ENCODE measurements at places on chromosomes 16 and 17.

- no peak for DNase-seq
Measured at GRCh38 chr16:79188739-79189122, 411.8 kb downstream of the MAF start.

DNA sequence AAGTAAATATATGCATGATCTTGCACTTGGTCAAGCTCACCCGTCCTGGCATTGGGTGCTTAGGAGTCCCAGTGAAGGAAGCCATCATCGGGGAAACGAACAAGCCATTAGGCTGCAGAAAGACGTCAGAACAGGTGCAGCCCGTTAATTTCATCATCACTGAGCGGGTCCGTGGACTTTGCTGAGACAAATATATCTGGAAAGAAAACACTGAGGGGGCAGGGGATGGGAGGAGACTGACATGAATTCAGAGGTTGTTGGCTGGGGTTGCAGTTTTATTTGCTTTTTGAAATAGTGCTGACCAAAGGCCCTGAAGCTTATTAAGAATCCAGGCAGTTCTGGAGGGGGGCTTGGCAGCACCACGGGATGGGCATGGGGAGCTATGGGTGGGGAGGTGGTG, 207.2 kb downstream of the ENGASE start:
- DNase-seq, result no peak

DNA sequence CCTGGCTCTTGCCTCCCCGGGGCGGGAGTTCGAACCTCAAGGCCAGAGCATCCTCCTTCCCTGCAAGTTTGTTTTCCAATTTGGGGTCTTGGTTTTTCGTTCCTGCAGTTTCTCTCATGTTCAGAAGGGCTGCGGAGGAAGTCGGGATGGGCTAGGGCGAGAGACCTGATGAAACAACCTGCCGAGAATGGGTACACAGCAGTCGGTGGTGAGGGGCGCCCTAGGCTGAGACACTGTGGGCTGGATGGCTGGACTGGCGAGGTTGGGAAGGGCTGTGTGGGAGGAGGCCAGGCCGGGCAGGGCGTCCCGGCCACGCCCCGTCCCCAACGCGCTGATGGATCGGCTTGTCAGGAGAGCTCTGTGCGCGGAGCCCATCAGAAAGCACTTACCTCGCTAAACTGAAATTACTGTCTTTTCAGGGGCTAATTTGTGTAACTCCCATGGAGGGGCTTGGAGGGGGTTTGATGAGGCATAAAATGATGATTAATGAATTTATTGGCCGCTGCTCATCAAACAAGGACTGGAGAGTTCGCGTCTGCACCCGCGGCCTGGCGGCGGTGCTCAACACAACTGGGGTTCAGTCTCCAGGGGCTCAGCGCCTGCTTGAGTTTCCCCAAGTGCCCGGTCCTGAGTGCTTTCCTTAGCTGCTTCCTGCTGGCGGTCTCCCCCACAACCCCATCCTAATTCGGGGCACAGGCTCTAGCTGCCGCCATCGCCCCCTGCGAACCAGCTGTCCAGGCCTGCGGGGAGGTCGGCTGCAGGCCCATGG, 9.0 kb downstream of the IRX5 start:
- no peak for DNase-seq

DNA sequence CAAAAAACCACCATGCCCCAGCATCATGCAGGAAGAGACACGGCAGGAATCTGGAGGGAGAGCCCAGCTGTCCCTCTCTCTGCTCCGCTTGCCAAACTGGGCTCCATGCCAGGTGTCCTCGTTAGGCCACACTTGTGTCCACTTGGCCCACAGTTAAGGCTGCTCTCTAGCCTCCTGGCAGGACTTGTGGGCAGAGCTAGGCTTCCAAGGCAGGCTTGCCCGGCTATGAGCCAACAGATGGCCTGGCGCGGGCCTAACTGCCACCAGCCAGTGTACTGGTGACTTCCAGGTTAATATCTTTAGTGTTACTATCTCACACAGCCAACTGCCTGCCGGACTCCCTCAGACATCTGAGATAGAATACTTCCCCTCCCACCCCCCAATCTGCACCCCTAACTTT, 10.6 kb downstream of the ATP6V0D1 start:
- DNase-seq, result no peak

Measured in CD4-positive, alpha-beta T cell treated with Interleukin-17A for 4 hours (primary cell).